ENCODE measurements at places on chromosomes 5 and 9.

GRCh38 chr5:3002230-3002629 lies 250.8 kb upstream of the IRX2 start:
- DNase-seq, result no peak

GRCh38 chr9:72618811-72619210 lies 97.4 kb downstream of the TMC1 start:
- no peak for DNase-seq

DNA sequence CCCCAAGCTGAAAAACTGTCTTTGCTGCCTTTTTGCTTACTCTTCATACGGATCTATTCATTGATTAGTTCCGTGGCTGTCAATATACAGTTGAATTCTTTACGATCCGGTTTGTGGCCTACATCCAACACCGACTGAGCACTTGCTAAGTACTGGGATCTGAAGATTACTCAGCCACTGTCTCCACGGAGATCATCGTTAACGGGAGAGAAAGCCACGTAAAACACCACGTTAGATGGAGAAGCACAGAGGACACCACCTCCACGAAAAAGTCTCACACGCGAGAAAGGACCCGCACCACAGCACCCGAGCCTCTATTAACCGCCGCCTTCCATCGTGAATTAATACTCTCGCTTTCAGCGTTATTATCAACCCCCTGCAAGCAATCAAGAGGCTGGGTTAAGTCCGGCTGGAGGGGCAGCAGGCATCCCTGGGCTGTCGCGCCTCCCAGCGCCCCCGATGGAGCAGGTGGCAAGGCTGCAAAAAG lies 650 bp downstream of the ELP1 start:
- peak; percentile 32 for DNase-seq

DNA sequence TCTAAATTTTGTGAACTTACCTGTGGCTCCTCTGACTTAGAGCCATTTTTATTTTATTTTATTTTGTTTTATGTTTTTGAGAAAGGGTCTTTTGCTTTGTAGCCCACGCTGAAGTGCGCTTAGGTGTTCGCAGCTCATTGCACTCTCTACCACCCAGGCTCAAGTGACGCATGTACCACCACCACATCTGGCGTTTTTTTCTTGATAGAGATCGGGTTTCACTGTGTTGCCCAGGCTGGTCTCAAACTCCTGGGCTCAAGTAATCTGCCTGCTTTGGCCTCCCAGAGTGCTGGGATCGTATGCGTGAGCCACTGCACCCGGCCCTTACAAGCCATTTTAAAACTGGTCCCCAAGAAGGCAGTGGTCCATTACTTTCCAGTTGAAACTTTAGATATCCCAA lies 18.5 kb downstream of the MATR3 start:
- no peak for DNase-seq

DNA sequence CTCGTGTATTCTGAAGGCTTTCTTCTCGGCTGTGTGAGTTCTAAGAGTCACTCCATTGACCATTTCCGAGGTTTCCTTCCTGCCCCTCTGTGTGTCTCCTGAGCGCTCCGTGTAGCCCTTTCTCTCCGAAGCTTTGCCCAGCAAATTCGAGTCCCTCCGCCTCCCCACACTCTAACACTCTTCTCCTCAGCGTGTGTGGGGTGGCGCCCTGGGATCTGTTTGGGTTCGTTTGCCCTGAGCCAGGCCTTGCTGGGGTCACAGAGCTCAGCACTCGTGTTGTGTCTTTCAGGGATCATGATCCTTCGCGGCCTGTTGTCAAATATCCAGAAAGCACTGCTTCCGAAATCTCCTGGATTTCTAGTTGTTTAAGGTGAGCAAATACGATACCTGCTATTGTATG lies 5.6 kb upstream of the PAEP start:
- no peak for DNase-seq

- DNase-seq, result peak; percentile 89
Observed at GRCh38 chr9:19992556-19992955, 203.7 kb upstream of the SLC24A2 start.

- no peak for DNase-seq
Observed at GRCh38 chr5:151222790-151223446, 974 bp downstream of the CCDC69 start.

GRCh38 chr9:27086818-27087680 lies 22.0 kb upstream of the TEK start:
- DNase-seq, result peak; percentile 35

DNA sequence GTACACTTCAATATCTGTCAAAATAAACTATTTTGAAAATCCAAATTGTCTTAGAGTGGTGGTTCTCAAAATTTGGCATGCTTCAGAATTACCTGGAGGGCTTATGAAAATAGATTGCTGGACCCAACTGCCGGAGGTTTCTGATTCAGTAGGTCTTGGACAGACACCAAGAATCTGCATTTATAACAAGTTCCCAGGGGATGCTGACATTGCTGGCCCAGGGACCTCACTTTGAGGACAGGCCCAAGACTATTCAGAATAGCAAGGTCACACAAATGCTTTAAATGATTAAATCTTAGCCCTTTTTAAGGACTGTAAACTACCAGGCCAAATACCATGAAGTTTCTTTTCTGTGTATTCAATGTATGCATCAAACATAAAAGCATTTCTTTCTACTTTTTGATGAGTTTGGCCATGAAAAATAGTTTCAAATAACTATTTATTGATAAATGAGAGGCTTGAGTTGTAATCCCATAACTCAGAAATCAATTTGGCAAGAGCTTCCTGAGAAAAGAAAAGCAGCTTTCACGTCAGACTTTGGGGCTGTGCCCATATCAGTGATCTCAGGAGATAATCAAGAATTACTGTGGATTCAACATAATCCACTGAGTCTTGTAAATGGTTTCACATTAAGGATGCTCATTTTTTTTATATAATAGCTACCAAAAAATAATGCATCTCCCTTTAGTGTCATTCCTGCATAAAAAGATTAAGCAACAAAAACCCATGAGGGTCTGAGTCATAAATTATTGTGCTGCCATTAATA lies 191.4 kb downstream of the FRMD3 start:
- no peak for DNase-seq

DNA sequence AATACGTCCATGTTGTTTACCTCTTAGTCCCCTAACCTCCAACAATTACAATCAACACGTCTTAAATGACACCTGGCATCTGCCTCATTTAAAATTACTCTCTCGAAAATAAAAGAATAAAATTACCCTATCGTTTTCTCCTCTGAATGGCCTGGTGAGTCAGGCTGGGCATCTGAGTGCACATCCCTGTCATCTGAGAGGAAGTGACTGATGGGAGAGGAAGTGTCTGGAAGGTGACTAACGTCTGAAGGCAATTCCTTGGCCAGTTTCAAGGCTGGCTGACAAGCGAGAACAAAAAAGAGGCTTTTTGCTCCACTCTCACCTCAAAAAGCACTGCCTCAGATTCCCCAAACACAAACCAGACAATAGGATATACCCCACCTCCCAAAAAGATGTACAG lies 57.7 kb downstream of the MAPKAP1 start:
- peak; percentile 88 for DNase-seq

GRCh38 chr5:152306386-152306785 lies 98.7 kb downstream of the NMUR2 start:
- no peak for DNase-seq

DNA sequence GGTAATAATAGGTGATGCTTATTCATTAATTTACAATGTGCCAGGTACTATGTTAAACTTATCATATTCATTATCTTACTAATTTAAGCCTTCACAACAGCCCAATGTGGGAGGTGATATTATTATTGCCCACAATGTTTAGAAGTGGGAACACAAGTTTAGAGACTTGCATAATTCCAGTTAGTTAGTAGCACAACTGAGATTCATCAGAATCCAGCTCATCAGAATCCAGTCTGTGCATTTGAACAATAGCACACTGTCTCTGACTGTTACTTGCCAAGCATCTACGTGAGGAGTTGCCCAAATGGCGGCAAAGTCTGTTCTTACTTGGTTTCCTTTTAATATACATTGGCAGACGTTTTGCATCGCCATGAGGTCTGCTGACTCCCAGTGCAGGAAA lies 110.9 kb upstream of the BASP1 start:
- no peak for DNase-seq

- DNase-seq, result no peak
Observed at GRCh38 chr5:78841767-78842166, 143.3 kb downstream of the ARSB start.

GRCh38 chr9:19026375-19026774 lies 6.6 kb downstream of the SAXO1 start:
- DNase-seq, result no peak

Data from fibroblast of mammary gland (primary cell).